ENCODE measurements at places on chromosomes 11 and 22. TPM values are rescaled to one million over a fixed set of nuclear protein-coding genes. Genes with fewer than 3 reads are reported as not detected.

FGF3 gene
- total RNA-seq: not detected

NEFH gene
- total RNA-seq: 1.6 TPM

OR5A1 gene
- total RNA-seq: not detected

POTEH gene
- total RNA-seq: not detected

KAT5 gene
- total RNA-seq: 20.7 TPM

HTR3A gene
- total RNA-seq: not detected

RAG2 gene
- total RNA-seq: 2.0 TPM
